ENCODE measurements at places on chromosomes 5 and 9.

DNA sequence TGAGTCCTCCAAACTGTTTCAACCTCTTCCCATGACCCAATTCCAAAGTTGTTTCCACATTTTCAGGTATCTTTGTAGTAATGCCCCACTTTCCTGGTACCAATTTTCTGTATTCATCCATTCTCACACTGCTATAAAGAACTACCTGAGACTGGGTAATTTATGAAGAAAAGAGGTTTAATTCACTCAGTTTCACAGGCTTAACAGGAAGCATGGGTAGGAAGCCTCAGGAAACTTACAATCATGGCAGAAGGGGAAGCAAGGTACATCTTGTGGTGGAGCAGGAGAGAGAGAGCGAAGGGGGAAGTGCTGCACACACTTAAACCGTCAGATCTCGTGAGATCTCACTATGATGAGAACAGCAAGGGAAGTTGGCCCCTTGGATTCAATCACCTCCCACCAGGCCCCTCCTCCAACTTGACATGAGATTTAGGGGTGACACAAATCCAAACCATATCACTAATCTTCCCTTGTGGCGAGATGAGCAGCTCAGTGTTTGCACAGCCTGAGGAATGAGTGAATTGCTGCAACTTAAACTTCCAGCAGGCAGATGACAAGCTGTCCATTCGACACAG, 42.9 kb downstream of the TRIP13 start:
- no peak for DNase-seq

DNA sequence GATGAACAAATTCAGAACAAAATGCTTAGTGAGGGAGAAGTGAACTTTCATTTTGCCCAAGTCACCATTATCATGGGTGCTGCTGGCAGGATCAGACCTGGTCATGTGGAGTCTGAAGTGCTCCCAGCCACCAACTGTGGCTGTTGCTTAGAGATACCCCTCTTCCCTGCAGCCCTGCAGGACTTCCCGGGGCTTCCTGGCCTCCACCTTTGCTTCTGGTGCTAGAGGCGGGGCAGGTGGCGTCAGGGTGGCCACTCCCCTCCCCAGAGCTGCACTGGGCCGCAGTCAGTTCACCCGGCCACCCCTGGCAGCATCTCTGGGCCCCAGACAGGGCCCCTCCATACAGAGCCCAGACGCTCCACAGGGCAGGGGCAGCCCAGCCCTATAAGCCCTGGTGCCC, 30.0 kb upstream of the SLC12A7 start:
- no peak for DNase-seq

GRCh38 chr5:100900142-100900795, 2.8 kb downstream of the ST8SIA4 start:
- DNase-seq = peak; percentile 40

- DNase-seq = no peak
Observed at GRCh38 chr5:141651728-141652105, 499 bp upstream of the FCHSD1 start.

- no peak for DNase-seq
Observed at GRCh38 chr5:83583859-83584258, 112.3 kb downstream of the VCAN start.

DNA sequence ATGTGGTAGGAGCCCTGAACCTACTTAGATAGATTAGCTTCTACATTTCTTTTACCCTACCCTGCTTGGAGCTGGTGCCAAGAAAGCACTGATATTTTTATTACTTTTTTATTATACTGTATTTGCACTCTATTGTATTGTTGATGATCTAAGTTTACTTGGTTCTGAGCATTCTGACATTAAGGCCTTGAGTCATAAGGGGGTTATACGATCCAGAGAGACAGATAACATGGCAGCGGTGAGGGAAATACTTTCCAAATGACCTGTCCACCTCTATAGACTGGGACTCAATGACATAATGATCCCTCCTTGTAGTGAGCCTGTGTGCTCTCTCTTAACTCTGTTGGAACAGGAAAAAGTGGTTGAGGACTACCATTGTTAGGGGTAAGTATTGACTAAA, 176.3 kb downstream of the MAN2A1 start:
- DNase-seq = no peak

- no peak for DNase-seq
Observed at GRCh38 chr9:110257097-110257841, 962 bp upstream of the TXN start.

DNA sequence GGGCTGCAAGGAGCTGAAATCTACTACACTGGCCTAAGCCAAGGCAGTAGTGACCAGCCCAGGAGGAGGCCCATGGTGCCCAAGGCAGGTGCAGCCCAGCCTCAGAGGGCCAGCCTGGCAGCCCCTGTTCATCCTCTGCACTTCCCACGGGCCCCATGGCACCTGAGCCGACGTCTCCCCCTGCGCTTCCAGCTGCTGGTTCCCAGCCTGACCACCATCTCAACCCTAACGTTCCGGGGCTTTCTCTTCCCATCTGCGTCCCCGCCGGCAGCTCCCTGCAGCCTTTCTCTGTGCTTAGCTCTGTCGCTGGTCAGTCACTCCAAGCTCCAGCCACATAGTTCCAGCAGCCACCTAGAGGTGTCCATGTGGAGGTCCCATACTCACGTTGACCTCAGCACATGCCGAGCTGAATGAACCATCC, 105.5 kb upstream of the LMX1B start:
- DNase-seq = no peak

- no peak for DNase-seq
Observed at GRCh38 chr9:107480386-107480789, 9.2 kb downstream of the KLF4 start.

DNA sequence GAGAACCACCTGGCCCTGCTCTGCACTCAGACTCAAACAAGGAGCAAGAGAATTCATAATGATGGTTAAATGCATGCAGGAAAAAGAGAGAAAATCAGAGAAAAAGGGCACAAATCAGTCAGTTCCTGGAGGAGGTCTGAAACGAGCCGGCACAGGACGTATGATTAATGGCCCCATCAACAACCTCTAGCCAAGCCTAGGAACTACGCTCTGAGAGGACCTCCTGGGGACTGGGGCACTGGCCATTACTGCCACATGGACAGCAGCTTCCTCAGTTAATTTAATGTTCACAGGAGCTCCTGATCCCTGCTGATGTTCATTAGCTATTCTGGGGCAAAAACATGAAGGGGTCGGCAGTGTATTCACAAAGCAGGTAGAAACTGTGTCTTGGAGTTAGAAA, 238.1 kb downstream of the MED10 start:
- DNase-seq = no peak

DNA sequence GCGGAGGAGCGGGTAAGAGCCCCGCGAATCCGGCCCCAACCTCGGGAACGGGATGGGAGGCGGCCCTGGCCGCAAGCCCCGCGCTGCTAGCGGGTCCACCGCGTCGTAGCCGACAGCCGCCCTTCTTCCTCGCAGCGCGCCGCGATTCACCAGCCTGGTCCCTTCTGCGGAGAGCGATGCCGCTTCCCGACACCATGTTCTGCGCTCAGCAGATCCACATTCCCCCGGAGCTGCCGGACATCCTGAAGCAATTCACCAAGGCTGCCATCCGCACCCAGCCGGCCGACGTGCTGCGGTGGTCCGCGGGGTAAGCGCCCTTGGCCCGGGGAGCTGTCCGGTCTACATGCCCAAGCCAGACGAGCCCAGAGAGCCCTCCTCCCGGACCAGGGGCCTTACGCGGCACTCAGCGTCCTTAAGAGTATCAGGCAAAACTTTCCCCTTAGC, 335 bp downstream of the ROPN1L start:
- DNase-seq = no peak

DNA sequence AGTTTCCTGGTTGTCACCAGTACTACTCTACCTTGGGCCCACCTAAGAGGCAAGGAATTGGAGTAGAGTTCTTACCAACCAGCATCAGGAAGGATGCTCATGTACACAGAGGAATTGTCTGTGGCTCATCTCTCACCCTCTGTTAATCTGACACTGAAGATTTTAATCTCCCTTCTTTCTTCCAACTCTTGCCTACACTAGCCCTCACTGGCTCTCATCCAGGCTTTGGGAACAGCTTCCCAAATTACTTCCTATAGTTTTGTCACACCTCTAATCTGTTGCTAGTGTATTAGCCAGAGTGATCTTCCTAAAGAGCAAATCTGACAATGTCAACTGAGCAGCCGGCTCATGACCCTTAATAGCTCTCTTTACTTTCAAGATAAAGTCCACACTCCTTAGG, 218.7 kb upstream of the TRIM32 start:
- DNase-seq = no peak

GRCh38 chr5:27969157-27969556, 930.8 kb upstream of the CDH9 start:
- DNase-seq = no peak

All from activated T-cell treated with anti-CD3 and anti-CD28 coated beads for 4 hours (primary cell).